Smooth muscle cell of the brain vasculature (primary cell): ENCODE measurements at places on chromosomes 1 and 21.

DNA sequence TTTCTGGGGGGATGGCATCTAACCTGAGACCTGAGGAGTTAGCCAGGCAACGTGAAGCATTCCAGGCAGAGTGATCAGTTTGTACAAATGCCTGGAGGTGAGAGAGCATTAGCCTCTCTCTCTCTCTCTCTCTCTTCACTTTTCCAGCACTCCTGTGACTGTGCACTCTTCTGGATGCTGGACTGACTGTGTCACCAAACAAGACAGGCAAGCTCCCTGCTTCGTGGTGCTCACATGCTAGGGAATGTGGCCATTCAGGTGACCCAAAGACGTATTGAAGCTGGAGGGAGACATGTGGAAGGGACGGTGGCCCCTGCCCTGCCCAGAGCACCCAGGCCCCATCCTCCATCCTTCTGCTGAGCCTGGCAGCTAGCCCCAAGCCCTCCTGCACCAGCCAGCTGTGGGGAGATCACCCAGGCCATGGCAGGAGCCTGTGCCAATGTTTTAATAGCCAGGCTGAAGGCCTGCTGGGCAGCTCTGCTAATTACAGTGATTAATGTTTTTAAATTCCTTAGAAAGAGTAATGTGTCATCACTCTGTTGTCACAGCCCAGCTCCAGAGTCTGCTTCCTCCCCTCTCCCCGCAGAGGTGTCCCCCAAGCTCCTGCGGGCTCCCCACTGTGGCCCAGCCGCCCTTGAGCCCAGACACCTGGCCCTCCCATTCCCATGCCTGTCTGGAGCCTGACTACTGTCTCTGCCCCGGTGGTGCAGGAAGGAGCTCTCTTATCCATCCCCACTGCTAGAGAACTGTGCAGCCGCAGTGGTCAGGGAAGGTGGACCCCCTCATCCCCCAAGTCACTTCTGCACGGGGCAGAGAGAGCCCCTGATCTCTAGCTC, 48.9 kb downstream of the UBIAD1 start:
- DNase-seq: no peak

DNA sequence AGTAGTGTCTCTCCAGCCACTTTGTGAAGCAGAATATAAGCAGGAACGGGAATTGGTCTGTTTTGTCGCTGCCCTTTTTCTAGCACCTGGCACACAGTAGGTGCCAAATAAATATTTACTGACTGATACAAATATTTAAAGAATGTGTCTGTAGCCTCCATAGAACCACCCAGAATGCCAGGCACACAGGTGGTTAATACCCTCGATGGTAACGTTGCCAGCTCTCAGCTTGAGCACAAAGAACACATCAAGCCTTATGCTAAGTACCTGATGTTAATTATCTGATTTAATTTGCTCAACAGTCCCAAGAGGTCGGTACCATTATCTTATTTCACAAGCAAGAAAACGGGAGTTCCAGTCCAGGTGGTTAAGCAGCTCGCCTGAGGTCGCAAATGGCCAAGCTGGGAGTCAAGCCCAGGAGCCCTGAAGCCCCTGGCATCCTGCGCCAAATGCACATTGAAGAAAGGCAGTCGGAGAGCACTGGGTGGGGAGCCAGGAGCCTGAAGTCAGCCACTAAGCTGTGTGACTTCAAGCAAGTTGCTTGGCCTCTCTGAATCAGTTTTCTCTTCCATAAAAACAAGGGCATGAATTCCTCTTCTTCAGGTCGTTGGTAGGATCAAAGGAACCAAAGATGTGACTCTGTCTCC, 26.4 kb downstream of the HSPG2 start:
- DNase-seq: no peak

DNA sequence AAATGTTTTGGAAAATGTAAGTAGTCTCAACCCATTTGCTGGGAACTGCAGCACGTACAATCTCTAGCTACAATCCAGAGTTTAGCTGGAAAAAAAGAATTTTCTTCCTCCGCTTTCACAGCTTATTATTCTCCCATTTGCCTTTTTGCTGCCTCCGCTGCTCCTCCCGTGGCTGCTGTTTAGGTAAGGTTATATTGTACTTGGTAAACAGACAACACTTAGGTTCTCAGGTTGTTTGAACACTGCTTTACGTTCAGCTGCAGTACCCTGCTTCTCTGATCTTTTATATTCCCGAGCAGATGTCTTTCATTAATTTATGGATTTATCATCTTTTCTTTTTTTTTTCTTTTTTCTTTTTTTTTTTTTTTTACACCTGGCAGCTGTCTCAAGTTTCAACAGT, 14.3 kb downstream of the PROX1 start:
- DNase-seq: no peak

GRCh38 chr1:66351913-66352312, 182.0 kb upstream of the SGIP1 start:
- DNase-seq: no peak

GRCh38 chr1:30271401-30272276, 451.7 kb downstream of the MATN1 start:
- DNase-seq: no peak

DNA sequence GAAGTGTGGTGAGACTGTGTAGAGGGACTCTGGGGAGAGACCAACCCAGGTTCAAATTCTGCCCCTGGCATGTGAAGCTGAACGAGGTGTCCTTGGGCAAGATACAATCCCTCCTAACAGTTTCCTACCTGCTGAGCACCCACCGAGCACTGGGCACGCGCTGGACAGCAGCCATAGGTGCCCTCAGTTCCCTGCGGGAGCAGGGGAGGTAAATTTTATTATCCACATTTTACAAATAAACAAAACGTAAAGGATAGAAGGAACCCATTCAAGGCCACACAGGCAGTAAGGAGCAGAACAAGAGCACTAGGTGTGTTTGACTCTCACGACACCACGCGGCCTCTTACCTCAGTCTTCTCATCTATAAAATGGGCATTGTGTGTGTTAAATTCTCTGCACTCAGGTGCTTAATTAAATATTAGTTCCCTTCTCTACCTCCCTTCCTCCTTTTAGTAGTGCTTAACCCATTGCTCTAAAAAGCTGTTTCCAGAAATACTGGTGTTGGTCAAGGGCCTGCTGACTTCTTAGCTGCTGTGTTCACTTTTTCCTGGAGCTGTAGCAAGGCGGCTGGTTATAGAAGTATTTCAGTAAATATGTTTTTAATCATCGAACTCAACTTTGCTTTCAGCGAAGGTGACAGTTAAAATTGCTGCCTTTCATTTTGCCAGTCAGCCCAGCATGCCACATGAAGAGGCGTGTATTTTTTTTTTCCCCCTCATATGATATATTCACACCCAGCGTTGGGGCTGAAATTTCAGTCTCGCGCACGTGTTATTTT, 41.6 kb downstream of the PGBD5 start:
- no peak for DNase-seq

GRCh38 chr1:176517484-176517883, 54.5 kb downstream of the PAPPA2 start:
- DNase-seq: no peak

GRCh38 chr1:202112859-202113689, 9.6 kb upstream of the GPR37L1 start:
- DNase-seq: no peak

DNA sequence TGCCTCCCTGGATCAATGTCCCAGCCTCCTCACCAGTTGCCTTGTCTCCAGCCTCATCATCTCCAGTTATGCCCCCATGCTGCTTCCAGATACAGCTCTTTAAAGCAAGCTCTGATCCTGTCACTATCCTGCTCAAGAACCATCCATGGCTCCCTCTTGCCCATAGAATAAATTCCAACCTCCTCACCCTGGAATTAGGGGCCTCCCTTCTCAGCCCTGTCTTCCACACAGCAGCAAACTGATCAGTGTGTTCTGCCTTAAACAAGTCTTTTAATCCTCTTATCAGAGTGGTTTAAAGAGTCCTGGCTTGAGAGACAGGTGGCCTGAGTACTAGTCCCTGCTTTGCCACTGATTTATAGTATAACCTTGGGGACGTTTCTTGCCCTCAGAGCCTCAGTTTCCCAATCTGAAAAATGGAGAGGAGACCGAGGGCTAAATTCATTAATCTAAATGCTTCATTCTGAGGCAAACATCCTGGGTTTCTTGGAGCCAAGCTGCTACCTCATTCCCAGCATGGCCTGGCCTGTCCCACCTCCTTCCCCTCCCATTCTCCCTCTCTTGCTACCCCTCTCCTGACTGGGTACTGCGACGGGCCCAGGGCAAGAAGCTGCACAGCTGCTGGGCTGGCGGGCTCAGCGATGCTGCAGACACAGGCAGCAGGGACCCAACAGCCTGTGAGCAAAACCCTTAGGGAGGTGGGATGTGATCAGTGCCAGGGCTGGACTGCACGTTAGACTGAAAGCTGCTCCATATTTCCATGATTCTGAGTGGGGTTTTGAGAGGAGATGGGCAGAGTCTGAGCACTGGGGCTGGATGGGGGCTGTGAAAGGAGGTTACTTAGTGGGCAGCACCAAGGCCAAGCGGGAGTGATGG, 221.4 kb downstream of the PTPRU start:
- no peak for DNase-seq

GRCh38 chr1:239954836-239955235, 136.8 kb upstream of the FMN2 start:
- no peak for DNase-seq

GRCh38 chr1:228018961-228019721, 12.3 kb downstream of the WNT3A start:
- DNase-seq: no peak

- no peak for DNase-seq
Measured at GRCh38 chr1:241533326-241534115, 1.3 kb downstream of the KMO start.

DNA sequence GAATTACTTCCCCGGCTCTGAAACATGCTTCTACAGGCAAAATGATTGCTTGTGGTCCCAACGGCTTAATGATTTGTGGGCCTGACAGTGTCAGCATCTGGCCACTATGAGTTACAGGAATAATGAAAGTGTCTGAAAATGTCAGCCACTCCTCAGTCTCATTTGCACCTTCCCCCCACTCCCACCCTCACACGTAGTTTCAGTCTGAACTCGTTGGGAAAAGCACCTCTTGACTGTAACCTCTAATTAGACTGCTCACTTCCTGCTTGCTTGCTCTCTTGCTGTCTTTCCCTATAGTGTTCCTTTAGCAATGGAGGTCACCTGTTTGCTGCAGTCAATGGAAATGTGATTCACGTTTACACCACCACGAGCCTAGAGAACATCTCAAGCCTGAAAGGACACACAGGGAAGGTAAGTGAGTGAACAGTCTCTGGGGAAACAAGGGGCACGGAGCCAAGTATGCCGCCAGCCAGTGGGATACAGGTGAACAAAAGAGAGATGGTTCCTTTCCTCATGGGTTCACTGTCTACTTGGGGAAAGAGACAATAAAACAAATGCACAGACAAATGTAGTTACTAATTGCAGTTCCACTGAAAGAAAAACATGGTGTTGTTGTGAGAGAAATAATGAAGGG, 27.1 kb downstream of the CFAP57 start:
- no peak for DNase-seq

- DNase-seq: no peak
Measured at GRCh38 chr21:44511219-44511937, 28.6 kb downstream of the KRTAP10-1 start.

DNA sequence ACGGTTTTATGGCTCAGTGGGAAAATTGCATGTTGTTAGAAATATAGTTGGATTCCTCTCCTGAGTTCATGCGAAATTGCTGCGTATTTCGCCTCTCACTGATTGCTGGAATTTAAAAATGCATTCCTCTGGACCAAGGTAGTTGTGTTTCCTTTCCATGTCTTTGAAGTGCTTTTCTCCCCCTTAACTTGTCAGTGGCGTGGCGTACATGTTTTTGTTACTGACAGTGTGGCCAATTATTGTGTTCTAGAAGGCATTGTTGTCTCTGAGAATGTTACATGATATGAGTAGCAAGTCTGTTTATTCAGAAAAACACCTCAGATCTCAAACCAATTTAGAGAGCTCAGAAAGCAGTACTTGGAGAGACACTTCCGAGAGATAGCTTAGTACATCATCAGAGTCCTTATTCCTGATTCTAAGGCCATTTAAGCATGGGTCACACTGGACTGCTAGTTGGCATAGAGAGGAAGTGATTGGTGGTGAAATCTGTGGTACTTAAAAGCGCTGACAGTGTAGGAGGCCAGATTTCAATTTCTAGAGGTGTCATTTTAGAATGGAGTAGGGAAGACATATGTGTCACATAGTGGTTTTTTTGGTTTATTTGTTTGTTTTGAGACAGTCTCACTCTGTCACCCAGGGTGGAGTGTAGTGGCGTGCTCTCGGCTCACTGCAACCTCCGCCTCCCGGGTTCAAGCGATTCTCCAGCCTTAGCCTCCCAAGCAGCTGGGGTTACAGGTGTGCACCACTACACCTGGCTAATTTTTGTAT, 184.4 kb downstream of the RYR2 start:
- DNase-seq: no peak
